ENCODE measurements at places on chromosomes 7 and 10. TPM values are rescaled to one million over a fixed set of nuclear protein-coding genes. Genes with fewer than 3 reads are reported as not detected.

The TM9SF3 gene
- 57.0 TPM for polyA plus RNA-seq

GRCh38 chr10:52578871-52579405, 193.6 kb downstream of the MBL2 start:
- H3K27ac ChIP-seq: no peak overlapping the region
- no peaks in the 10 kb centered on the region for H3K4me1 ChIP-seq
- no peaks in the 10 kb centered on the region for H3K27me3 ChIP-seq
- DNase-seq: no peak
- no peak overlapping the region for H3K4me3 ChIP-seq
- H3K36me3 ChIP-seq: no peaks in the 10 kb centered on the region

DNA sequence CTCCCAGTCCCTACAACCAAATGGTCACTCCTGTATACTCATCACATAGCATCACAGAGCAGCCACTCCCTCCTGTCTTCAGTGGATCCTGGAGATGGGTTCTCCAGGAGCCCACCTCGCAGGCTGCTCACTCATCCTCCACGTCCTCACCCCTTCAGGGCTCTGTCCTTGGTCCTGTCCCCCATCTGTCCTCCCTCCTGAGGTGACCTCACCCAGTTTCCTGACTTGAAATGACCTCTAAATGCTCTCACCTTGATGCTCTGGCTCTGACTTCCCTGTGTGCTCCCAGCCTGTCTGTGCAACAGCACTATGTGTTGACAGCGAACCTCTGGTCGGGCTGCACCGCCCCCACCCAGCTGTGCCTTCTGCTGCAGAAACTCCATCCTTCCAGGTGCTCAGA, 2.1 kb upstream of the PPP2R2D start:
- no peaks in the 10 kb centered on the region for H3K36me3 ChIP-seq
- no peak overlapping the region for H3K27ac ChIP-seq

DNA sequence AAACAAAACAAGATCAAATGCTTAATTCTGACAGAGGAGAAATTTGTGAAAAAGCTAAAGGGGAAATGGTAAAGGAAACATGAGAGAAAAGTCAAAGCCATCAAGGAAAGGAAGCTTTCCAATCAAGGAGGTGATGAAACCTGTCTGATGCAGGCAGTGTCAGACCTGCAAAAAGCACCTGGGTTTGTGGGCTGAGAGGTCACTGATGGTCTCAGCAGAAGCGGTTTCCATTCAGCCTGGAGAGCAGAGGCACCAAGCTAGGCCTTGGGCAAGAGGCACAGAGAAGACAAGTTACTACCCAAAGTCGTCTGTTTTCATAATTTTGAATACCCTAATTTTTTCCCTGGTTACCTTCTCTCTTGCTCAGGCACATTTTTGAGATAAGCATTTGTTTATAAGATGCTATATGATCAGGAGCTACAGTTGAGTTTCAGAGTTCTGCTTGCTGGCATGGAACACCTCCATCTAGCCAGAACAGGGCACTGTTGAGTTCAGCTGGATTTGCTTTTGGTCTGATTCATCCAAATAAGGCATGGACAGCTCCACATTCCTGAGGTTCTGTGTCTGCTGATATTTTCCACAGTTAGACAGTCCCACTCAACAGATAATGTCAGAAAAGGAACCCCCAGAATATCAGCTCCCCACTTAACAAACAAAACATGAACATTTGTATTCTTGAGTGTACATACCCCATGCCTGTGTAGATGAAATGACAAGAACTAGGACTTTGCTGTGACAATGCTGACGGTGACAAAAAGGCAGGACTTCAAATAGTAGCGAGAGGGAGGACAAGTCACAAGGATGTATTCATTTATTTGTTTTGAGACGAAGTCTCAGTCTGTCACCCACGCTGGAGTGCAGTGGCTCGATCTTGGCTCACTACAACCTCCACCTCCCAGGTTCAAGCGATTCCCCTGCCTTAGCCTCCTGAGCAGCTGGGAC, 4.9 kb upstream of the PPIA start:
- no peaks in the 10 kb centered on the region for H3K27me3 ChIP-seq
- DNase-seq: no peak
- no peaks in the 10 kb centered on the region for H3K4me1 ChIP-seq
